Fibroblast of villous mesenchyme (primary cell): ENCODE measurements at places on chromosomes 13 and 19. TPM values are rescaled to one million over a fixed set of nuclear protein-coding genes. Genes with fewer than 3 reads are reported as not detected.

DNA sequence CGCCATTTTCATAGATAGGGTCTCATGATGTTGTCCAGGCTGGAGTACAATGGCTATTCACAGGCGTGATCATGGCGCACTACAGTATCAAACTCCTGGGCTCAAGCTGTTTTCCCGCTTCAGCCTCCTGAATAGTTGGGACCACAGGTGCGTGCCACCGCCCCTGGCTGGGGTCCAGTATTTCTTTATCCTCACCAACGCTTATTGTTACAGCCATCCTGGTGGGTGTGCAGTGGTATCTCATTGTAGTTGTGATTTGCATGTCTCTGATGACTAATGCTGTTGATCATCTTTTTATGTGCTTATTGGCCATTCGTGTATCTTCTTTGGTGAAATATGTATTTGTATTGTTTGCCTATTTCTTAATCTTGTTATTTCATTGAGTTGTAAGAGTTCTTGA, 49.0 kb downstream of the SIPA1L3 start:
- DNase-seq, result no peak

DNA sequence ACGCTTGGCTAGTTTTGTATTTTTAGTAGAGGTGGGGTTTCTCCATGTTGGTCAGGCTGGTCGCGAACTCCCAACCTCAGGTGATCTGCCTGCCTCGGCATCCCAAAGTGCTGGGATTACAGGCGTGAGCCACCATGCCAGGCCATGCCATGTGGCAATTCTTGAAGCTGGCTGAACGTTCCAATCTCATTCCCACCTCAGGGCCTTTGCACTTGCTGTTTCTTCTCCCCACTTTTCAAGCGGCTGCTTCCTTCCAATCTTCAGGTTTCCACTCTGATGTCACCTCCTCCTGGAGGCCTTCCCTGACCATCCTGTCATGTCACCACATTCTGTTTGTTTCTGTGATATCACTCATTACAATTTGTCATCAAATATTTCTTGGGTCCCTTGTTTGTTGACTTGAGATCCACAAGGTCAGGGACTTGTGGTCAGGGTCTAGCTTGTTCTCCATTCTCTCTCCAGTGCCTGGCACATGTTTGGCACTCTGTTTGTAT, 4.2 kb downstream of the EPOR start:
- no peak for DNase-seq

- DNase-seq, result peak; percentile 74
These were observed 52.2 kb upstream of the RANBP3 start for GRCh38 chr19:6030214-6030507.

The DIS3 gene
- total RNA-seq, result 32.5 and 35.0 TPM in 2 replicates

The CLN5 gene
- total RNA-seq, result 24.5 and 38.4 TPM in 2 replicates
